AG08395 (cell line): ENCODE measurements at places on chromosomes 7 and 10.

GRCh38 chr10:60148266-60148840 lies 241.3 kb downstream of the ANK3 start:
- peak; percentile 35 for DNase-seq

GRCh38 chr10:44853148-44853734 lies 57.9 kb upstream of the TMEM72 start:
- peak; percentile 28 for DNase-seq

- DNase-seq = peak; percentile 96
Measured at GRCh38 chr10:68331455-68332258, at the start of gene HNRNPH3. Gene HNRNPH3 (plus strand): TSS chr10:68332064. CDS start chr10:68337222, 5,158 bp downstream.

- DNase-seq = no peak
Measured at GRCh38 chr7:22611758-22612079, 111.7 kb upstream of the STEAP1B start.

- DNase-seq = no peak
Measured at GRCh38 chr7:35691366-35691765, 3.6 kb downstream of the HERPUD2 start.

DNA sequence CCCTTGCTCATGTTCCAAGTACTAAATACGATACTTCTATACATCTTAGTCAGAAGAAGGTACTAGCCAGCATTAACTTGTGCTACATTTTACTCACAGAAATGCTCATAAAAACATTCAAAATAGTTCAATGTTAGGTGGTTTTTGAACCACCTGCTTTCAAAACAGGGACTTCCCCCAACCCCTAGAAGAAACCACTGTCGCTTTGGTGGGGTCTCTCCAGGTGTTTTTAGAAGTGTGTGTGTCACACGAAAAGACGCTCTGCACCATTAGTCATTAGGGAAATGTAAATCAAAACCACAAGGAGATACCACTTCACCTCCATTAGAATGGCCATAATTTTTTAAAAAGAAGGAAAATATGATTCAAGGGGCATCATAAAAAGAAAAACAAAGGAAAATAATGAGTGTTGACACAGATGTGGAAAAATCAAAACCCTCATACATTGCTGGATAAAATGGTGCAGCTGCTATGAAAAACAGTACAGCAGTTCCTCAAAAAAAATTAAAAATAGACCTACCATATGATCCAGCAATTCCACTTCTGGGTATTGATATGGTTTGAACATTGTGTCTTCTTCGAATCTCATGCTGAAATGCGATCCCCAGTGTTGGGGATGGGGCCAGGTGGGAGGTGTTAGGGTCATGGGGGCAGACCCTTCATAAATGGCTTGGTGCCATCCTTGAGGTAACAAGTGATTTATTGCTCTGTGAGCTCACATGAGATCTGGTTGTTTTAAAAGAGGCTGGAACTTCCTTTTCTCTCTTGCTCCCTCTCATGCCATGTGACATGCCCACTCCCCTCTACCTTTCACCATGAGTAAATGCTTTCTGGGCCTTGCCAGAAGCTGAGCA lies 74.2 kb downstream of the MALSU1 start:
- no peak for DNase-seq
